ENCODE measurements at places on chromosomes 7 and 10.

GRCh38 chr7:69934144-69934903, 336.0 kb downstream of the AUTS2 start:
- no peak for DNase-seq

DNA sequence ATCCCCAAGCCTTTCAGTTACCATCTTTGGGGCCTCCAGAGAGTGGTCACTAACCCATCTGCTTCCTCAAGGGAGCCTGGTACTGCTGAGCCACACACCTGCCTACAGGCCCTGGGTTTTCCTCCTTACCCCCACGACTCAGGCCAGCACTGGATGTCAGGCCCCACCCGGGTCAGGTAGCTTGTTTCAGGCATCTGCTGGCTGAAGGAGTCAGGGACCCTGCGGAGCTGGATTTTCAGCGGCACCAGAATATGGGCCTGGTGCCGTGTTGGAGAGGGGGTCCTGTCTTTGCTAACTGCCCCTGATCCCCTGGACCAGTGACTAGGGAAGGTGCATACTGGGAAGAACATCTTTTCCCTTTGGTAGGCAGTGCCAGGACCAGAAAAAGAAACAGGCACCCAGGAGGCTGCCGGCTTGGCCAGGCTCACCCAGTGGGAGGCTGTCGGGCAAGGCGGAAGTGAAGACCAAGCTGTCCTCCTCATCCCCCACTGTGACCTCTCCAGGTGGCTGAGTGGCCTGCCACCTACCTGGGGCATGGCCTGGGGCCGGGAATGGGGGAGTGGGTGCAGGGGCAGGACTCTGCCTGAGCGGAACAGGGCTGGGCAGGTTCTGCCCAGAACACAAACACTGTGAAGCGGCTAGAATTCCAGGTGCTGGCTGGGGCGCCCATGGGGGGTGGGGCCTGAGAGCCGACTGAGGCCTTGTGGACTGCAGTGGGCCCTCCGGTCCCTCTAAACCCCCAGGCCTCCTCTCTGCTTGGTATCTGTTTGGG, 12.4 kb upstream of the SAMD8 start:
- DNase-seq: no peak

DNA sequence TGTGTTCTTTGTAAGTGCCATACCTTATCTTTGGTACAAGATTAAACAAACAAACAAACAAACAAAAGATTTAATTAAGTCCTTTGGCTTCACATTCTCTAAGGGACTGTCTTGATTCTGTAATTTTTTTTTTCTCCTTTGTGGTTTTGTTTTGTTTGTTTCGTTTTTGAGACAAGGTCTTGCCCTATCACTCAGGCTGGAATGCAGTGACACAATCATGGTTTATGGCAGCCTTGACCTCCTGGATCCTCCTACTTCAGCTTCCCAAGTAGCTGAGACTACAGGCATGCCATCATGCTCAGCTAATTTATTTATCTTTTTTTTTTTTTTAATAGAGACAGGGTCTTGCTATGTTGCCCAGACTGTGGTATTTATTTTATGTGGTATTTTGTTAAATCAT, 165.8 kb downstream of the LRRC4 start:
- DNase-seq: no peak

DNA sequence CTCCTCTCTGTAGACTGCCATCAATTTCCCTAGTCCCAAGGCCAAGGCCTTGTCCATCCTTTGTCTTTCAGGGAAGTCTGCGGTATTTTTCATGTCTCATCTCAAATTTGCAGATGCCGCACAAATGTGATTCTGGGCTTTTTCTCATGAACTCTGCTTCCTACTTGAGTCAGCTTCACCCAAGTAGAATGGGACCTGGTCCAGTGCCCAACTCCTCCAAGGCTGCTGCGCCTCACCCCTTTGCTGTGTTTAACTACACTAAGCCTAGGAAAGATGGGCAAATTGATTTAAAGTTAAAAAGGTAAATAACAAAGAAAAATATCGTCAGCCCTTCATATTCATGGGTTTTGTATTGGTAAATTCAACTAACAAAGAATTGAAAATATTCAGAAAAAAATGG, 1092.6 kb upstream of the AUTS2 start:
- DNase-seq: no peak

DNA sequence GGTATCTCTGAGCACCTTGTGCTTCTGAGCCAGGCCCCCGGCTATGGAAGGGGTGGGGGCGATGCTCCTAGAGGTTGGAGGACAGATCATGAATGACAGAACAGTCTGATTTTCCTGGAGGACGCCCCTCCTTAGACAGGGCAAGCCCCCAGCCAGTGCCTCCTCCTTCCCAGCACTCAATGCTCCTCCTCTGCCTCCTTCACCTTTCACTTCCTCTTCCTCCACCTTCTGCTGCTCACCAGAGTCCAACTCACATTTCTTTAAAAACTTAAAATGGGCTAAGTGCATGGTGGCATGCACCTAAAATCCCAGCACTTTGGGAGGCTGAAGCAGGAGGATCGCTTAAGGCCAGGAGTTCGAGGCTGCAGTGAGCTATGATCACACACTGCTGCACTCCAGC, 71.1 kb upstream of the CUX1 start:
- DNase-seq: no peak

DNA sequence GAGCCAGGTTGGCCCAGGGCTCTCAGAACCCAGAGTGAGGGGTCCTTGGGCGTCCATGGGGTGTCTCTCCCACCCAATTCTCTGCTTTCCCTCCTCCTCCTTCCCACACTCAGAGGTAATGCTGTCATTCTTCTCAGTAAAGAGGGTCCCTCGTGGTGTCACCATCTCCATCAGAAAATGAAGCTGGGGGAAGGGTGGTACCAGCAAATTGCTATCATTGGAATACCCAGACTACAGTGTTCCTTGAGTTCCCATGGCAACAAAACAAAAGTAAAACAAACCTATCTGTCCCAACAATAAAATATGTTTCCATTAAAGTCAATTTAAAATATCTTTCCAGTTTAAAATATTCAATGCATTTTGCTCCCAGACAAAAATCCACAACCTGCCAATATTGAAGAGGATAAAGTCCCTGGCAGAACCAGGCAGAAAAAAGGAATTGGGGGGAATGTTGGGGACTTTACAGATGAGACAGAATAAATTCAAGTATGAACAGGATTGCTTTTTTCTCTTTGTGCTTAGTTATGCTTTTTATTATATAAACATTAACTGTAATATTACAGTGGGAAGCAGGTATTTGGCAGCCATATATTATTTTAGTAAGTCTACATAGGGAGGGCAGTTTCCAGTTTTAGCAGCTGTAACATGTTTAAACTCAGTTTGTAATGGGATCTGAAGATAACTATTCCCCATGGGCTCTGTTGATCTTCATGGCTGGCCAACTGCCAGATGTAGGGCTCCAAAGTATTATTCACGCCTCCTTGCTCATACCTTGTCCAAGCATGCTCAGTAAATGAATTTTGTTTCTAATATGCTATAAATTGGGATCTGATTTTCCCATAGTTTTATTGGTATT, 182.1 kb downstream of the ARID5B start:
- DNase-seq: no peak

- DNase-seq: no peak
Observed at GRCh38 chr7:26792576-26792975, 71.8 kb downstream of the SKAP2 start.

- DNase-seq: no peak
Observed at GRCh38 chr7:4712281-4713182, 30.4 kb downstream of the FOXK1 start.

DNA sequence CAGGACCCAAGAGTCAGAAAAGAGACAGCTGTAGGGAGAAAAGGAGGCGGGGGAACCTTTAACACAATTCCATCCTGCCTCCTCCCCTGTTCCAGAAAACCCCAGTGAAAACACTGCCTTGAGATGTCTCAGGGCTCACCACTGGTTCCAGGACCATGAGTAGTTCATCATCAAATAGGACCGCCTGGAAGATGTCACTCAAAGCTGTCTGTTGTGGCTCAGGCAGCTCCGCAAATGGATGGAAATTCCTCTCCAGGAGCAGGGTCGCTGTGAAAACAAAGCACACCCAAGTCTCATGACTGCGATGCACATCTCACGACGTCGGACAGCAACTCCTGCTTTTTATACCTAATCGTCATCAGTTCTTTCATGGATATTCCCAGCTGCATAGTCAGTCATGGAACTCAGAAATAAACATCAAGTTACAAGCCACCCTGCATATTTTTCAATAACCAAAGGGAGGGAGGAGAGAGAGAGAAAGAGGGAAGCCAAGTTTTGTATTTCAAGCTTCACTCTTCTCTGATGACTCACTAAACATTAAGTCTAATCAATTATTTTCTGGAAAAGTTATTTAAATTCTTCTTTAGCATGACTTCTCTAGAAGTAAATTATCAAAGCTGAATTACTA, 49.2 kb downstream of the GSDME start:
- no peak for DNase-seq

DNA sequence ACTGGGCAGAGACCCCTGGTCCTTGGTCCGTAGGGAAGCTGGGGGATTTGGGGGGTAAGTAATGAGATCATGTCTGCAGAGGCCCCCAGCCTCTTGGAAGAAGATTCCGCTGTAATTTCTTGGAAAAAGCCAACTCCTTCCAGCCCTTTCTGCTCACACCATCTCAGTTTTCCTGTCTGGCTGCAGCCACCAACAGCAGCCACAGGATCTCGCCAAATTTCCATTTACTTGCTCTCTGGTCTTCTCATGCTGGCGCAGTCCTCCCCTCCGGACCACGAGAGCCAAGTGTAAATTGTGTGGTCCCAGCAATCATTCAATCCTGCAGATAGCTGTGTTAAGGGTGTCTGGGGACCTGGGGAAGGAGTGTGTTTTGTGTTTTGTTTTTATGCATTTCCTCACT, 49.6 kb downstream of the ASB13 start:
- DNase-seq: no peak

DNA sequence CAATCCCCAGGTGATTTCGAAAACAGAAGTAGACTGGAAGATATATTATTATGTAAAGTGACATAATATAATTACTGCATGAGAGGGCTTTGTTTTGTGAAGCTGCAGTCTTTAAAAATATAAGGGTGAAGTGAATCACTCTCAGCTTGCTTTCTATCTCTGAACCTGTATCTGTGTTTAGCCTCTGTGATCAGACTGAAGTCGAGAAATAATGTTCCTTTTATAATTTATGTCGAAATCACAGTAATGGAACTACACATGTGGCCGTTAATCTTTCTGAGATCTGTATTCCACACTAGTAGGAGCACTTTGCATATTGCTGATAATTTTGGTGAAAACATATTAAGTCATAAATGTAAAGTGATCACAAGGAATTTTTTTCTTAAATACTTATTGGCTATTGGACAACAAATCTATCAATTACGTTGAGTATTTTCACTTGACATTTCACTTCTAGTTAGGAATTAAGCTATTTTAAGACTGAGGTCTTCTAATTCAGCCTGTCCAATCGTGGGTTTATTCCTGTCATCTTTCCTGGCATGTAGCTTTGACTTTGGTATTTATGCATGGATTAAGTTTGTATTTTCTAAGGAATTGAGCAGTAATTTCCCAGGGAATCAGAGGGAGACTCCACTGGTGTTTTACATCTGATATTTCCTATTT, 268.2 kb upstream of the POT1 start:
- DNase-seq: no peak

DNA sequence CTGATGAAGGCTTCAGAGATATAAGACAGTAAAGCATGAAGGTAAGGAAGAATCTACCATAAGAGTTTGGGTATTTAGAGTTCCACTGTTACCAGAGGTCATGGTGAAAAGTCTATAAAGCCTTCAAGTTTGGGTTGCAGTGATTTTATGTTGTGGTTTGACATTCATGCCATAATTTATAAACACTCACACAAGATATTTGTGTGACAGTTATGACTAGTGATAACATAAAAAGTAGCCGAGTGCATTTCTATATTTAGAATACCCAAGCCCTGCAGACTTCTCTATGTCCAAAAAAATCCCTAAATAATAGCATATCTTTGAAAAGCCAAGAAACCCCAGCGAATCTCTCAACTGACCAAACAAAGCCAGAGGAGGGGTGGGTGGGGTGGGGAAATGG, 229.9 kb downstream of the CXCL12 start:
- DNase-seq: no peak

Measured in stimulated activated CD8-positive, alpha-beta memory T cell treated with anti-CD3 and anti-CD28 coated beads, Interleukin-15, amount 100 ng/mL, for 4 hours (primary cell).